Suprapubic skin (tissue), 4 donors: ENCODE measurements at places on chromosomes 12 and 14. TPM values are rescaled to one million over a fixed set of nuclear protein-coding genes. Genes with fewer than 3 reads are reported as not detected.

ACRBP gene
- total RNA-seq, result 1.4 TPM

SPX gene
- not detected for total RNA-seq

STXBP6 gene
- 34.9 TPM for total RNA-seq

ZDHHC22 gene
- total RNA-seq, result not detected

CLEC4C gene
- not detected for total RNA-seq

PLEKHD1 gene
- total RNA-seq, result 1.2 TPM

TAS2R8 gene
- total RNA-seq, result not detected

MYF5 gene
- not detected for total RNA-seq

DEGS2 gene
- total RNA-seq, result 78.9 TPM

CLEC4E gene
- total RNA-seq, result not detected

SPATS2 gene
- 22.7 TPM for total RNA-seq

DLK1 gene
- total RNA-seq, result not detected

CISTR gene
- not detected for total RNA-seq

USP44 gene
- total RNA-seq, result 0.31 TPM

NUP107 gene
- total RNA-seq, result 27.0 TPM

NR1H4 gene
- total RNA-seq, result not detected

COCH gene
- 7.9 TPM for total RNA-seq

KCNMB4 gene
- 2.7 TPM for total RNA-seq

SYT1 gene
- 0.31 TPM for total RNA-seq

ACSS3 gene
- 10.4 TPM for total RNA-seq

ACIN1 gene
- 78.7 TPM for total RNA-seq

KRT79 gene
- total RNA-seq, result 149 TPM

APOLD1 gene
- total RNA-seq, result 25.5 TPM
